ENCODE measurements at places on chromosomes 16 and 17.

DNA sequence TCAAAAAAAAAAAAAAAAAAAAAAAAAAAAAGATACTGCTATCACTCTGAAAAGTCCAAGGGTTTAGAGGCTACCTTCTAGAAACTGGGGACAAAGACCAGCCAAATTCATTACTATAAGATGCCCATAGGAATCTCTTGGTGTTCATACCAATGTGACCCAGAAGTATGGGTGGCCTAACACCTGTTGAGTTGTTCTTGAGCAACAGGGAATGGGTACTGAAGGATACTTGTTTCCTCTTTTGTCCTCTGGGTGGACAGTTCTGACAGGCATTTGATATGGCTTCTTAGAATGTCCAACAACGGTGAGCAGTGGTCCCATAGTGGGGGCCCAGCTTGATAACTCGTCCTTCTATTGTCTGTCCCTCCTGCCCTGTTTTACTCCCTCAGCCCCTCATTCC lies 141.4 kb upstream of the PLEKHM1 start:
- DNase-seq = no peak

GRCh38 chr17:71500761-71501555 lies 619.9 kb upstream of the SOX9 start:
- no peak for DNase-seq

- peak; percentile 83 for DNase-seq
Measured at GRCh38 chr16:85220125-85220839, 108.0 kb upstream of the CIBAR2 start.

- DNase-seq = no peak
Measured at GRCh38 chr16:60304066-60304465, 1570.0 kb upstream of the GOT2 start.

GRCh38 chr16:65312071-65312470 lies 190.2 kb upstream of the CDH11 start:
- no peak for DNase-seq

DNA sequence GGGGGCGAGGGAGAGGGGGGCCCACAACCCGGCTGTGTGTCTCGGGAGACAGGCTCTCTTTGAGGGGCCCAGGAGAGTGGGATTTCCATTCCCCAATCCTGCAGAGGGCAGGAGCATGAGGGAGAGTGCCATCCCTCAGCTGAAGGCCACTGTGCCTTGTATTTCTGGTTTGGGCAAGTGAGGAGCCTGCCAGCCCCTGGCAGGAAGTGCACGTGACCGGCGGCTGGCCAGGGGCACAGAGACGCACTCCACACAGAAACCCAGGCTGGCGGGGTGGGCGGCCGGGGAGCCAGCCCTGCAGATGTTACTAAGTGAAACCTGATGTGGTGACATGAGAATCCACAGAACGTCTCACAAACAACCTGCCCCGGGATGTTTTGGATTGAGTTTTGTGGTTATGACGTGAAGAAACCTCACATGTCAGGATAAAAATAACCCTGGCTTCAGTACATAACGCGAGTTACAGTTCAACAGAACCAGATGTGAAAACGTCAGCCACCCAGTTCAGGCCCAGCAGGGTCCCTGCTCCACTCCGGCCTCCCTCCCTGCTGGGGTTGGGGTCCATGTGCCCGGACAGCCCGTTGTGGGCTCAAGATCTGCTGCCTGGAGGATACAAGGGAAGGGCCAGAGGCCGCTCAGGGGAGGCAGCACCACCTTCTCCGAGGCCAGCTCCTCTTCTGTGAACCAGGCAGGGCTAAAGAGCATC lies 51.7 kb upstream of the MTSS2 start:
- DNase-seq = peak; percentile 90

- DNase-seq = no peak
Measured at GRCh38 chr17:77651988-77652387, 306.5 kb upstream of the TNRC6C start.

GRCh38 chr17:65749479-65749878 lies 188.0 kb upstream of the AXIN2 start:
- DNase-seq = no peak

DNA sequence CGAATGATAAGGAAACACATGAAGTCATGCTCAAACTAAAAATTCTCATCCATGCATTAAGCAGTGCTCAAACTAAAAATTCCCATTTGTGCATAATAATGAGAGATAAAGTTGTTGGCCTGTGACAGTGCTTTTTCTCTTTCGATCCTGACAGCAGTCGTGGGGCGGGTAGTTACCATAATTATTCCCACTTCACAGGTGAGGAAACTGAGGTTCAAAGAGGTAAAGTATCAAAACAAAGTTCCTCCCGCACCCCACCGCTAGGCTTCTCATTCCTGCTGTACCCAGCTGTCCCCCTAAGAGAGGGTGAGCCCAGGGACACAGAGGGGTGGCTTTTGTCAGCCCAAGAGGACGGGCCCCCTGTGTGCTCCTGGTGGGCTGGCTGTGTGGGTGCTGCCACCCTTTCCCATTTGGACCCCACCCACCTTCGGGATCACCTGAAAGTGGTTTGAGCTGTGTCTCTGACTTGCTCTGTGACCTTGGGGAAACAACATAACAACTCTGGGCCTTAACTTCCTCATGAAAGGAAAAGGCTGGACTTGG lies 92.6 kb downstream of the CLEC16A start:
- DNase-seq = no peak

DNA sequence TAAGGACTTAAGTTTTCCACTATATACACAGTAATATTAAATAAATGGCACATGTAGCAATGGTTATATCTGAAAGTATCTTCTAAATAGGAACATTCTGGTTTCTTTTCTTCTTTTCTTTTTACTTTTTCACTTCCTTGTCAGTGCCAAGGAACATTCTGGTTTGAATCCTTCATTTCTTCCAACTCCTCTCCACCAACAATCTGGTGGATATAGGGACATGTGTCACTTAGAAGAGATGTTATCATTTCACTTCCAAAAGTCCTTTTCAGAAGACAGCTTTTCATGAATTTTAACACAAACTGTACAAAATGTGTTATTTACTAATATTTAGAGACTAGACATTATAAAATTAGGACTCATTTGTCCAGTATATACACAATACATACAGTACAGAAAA lies 7.9 kb upstream of the GOT2 start:
- no peak for DNase-seq

GRCh38 chr16:89350701-89351380 lies 133.3 kb downstream of the ZNF778 start:
- no peak for DNase-seq

DNA sequence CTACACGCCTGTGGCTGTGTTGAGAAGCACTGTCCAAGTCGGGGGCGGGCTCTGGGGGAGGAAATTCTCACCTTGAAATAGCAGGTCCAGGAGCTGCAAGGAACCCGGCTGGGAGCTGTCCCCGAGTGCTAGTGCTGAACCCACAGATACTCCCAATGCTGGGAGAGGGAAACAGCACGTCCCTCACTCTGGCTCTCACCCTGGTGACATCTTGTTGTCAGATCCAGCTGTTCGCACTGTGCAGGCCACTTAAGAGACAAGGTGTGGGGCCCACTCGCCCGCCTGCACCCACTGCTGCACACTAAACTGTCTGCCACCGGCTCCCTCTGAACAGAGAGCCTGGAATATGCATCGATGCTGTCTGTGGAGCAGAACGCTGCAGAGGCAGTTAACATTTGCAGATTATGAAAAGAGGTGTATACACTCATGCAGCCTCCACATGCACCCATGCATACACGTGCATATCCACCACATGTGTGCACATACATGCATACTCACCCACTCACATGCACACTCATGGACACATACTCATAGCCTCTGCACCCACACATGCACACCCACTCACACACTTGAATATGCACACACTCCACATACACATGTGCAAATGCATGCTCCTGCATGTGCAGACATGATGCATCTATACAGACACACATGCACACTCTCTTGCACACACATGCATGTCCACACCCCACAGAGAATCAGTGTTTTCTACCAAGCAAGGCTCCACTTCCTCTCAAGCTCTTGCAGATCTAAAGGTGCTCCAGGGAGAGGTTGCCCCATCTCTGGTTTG lies 42.0 kb downstream of the MGAT5B start:
- DNase-seq = peak; percentile 68

DNA sequence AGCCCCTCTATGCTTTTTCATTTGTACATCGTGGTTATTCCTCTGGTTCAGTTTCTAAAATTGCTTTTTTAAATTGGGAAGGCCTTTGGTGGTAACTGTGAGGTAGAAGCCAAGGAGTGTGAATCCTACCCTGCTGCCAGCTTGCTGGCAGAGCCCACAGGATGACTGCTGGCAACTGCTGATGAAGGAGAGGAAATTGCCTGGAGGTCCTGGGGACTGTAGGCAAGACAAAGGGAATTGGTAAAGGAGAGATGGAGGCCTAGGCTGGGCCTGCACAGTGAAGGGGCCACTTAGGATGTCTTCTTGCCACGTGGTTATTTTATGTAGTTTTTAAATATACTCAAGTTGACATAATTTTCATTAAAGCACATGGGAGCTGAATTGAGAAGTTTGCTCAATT lies 15.8 kb downstream of the C17orf58 start:
- no peak for DNase-seq

DNA sequence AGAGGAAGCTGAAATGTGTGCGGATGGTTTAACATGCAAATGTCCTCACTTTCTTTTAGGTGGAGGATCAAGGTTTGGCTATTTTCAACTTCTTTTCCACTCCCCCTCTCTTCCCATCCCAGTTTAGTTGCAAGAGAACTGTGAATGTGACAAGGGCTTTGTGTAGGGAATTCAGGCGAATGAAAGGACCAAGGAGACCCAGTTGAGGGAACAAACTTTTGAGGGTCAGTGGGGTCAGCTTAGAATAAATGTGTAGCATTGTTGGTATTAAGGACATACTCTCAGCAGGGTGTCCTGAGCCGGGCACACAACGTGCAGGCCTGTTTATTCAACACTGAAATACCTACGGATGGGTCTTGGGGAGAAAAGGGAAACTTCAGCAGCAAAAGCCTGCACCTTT lies 346.0 kb downstream of the PMP22 start:
- DNase-seq = no peak

DNA sequence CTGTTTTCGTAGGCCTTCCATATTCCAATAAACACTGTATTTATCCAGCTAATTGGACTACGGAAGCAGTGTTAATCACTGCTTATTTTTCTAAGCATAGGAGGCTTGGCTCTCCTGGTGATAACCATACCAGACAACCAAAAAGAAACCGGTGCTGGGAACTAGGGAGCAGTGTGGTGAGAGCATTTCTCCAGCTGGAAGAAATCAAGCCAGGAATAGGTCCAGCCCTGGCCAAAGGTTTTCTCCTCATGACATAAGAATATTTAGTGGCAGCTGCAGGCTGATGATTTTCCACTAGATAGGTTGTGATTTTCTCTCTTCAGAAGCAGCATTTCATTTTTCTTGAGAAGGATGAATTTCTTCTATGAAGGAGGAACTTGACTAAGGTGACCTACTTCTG lies 141.5 kb downstream of the TRIM37 start:
- no peak for DNase-seq

DNA sequence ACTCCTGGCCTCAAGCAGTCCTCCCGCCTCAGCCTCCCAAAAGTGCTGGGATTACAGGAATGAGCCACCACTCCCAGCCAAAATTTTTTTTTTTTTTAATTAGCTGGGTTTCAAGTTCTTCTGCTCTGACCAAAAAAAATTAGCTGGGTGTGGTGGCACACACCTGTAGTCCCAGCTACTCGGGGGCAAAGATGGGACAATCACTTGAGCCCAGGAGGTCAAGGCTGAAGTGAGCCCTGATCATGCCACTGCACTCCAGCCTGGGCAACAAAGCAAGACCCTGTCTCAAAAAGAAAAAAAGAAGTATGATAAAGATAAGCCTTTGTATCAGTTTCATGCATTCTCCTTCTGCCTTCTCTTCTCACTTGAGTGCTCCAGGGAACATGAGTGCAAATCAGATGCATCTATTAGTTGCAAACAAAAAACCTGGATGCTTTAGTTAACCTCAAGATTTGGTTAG lies 1.9 kb downstream of the NQO1 start:
- DNase-seq = no peak

GRCh38 chr17:74945543-74945942 lies 9.8 kb downstream of the OTOP3 start:
- no peak for DNase-seq

DNA sequence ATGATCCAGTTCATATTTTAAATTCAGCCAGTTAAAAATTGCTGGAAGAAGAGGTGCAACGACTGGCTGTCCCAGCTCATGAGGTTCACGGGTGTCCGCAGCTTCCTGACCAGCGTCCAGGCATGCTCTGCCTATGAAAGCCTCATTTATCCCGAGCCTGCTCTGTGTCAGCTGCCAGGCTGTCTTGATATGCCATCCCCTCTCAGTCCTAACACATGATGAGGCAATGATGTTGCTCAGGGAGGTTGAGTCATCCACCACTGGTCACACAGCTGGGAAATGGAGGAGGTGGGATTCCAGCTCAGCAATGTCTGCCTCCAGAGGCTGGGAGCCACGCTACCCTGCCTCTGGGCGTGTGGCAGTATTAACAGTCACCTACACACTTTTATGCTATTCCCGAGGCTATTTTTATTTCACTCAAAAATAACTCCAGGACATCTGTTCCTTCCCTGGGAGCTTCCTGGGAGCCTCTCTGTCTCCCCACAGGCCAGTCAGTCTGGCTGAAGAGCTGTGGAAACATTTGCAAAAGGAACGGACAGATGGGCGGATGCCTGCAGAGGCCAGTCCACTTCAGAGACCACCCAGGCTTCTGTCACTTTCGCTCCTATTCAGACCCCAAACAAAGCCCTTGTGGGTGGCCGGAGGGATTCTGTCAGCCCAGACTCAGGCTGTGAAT lies 22.5 kb downstream of the RAB11FIP4 start:
- no peak for DNase-seq

- no peak for DNase-seq
Measured at GRCh38 chr17:72401883-72402726, 281.3 kb downstream of the SOX9 start.

DNA sequence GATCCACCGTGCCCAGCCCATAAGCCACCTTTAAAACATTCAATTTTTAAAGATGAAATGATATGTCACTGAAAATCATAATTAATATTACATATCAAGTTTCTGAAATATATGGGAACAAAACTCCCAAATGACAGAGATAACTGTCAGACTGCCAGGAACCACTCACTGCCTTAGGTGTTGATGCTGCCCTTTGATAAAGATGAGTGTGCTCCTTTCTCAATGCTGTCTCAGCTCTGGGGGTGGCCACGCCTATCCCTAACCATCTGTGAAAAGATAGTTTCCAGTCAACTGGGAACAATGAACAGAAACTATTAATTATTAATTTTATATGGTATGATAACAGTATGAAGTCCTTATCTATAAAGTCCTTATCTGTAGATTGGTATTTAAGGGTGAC lies 177.7 kb downstream of the MYO1D start:
- DNase-seq = no peak

DNA sequence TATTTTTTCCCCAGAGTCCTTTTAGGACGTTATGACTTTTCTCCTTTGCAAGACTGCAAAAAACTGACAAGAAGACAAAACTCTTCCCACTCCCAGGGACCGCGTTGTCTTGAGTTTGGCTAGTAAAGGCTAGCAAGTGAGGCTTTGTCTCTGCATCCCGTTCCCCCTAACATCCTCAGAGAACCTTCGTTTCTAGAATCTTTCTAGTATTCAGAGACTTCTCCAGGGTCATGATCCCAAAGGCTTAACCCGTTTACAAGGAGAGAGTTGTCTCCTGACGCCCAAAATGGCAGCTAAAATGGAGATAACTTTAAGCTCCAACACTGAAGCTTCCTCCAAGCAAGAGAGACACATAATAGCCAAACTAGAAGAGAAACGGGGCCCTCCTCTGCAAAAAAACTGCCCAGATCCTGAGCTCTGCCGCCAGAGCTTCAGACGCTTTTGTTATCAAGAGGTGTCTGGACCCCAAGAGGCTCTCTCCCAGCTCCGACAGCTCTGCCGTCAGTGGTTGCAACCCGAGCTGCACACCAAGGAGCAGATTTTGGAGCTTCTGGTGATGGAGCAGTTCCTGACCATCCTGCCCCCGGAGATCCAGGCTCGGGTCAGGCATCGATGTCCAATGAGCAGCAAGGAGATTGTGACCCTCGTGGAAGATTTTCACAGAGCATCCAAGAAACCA lies 843 bp downstream of the ZNF174 start:
- no peak for DNase-seq
